ENCODE measurements at places on chromosomes 3 and 15. TPM values are rescaled to one million over a fixed set of nuclear protein-coding genes. Genes with fewer than 3 reads are reported as not detected.

The C3orf85 gene
- total RNA-seq, result not detected

The C3orf22 gene
- total RNA-seq, result not detected

The SNUPN gene
- 69.4 TPM for total RNA-seq

The FBXW12 gene
- 0.37 TPM for total RNA-seq

The ATP10A gene
- 0.06 TPM for total RNA-seq

The BUB1B gene
- 162 TPM for total RNA-seq

The CADM2 gene
- not detected for total RNA-seq

The KLHL6 gene
- total RNA-seq, result 169 TPM

The LSAMP gene
- total RNA-seq, result 0.76 TPM

The SEC11A gene
- total RNA-seq, result 87.6 TPM

The FBXO40 gene
- not detected for total RNA-seq

The BTLA gene
- 7.6 TPM for total RNA-seq

The CCDC39 gene
- total RNA-seq, result not detected

The CYP11A1 gene
- not detected for total RNA-seq

The GOLGA8T gene
- not detected for total RNA-seq

The EFHB gene
- total RNA-seq, result not detected

The DGKG gene
- 0.06 TPM for total RNA-seq

The MESP1 gene
- total RNA-seq, result not detected

Measured in OCI-LY7 (cell line).